ENCODE measurements at places on chromosomes 5 and 9.

DNA sequence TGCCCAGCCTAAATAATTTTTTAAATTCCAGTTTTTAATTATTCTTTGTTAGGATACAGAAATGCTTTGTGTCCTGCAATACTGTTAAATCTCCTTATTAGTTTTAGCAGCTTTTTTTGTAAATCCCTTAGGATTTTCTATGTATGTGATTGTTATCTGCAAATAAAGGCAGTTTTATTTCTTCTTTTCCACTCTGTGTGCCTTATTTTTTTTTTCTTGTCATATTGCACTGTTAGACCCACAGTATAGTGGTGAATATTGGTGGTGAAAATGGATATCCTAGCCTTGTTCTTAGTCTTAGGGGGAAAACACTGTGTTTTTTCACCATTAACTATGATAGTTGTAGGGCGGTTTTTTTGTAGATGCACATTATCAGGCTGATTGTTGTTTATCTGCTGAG lies 11.3 kb upstream of the KIAA1958 start:
- DNase-seq: no peak

DNA sequence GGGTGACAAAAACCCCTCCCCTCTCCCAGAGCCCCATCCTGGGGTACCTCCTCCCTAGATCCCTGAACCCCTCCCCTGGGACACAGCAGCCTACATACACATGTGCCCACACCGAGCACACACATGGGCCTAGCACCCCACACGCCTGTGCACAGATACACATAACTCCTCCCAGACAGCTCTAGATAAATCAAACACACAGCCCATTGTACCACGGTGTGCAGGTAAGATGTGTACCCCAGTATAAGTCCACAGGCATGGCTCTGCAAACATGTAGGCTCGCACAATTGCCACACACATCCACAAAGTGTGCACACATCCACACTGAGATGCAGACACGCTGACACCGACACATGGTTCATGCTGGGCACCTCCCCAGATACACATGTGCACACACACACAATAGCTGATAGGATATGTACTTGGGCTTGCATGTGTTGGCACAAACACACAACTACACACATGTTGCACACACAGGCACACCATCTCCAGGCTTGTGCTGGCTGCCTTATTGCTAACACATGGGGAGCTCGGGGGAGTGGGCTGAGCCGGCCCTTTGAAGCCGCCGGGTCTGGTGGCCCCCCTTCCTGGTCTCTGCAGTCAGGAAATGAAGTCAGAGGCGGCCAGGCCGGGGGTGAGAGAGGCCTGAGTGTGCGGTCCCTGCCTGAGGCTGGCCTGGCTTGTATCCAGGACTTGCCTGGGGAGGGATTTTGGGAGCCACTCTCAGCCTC lies 30.2 kb downstream of the GOLGA2 start:
- DNase-seq: no peak

DNA sequence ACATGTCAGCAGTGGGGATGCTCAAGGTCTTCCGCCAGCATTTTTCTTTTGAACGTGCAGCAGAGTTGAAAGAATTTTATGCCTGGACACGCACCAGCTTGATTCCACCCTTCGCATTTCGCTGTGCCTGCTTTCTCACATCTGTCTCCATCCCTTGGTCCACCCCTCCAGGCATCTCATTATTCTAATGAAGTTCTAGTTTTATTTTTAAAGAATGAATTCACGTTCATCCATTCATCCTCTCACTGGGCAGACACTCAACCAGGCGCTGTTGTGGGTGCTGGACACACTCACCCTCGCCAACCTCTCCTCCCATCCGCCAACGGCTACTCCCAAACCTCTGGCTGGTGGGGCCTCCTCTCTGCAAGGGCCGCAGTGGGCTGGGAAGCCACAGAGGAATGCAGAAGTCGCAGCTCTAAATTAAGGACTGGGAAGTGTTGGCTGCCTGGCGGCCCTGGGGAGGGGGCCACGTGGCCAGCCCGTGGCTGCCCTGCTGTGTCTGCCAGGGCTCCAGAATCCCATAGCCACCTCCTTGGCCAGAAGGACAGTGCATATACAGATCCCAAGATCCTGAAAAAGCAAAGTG lies 6.7 kb downstream of the SUSD3 start:
- DNase-seq: no peak

GRCh38 chr5:59348189-59348588 lies 545.3 kb downstream of the PDE4D start:
- DNase-seq: no peak

GRCh38 chr5:53607886-53608285 lies 47.4 kb downstream of the NDUFS4 start:
- no peak for DNase-seq

GRCh38 chr5:168801567-168801966 lies 222.4 kb upstream of the PANK3 start:
- no peak for DNase-seq

DNA sequence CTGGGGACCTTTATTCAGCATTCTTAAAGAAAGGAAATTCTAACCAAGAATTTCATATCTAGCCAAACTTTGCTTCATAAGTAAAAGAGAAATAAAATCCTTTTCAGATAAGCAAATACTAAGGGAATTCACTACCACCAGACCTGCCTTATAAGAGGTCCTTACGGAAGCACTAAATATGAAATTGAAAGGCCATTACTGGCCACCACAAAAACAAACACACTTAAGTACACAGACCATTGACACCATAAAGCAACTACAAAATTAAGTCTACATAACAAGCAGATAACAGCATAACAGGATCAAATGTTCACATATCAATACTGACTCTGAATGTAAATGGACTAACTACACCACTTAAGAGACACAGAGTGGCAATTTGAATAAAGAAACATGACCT lies 361.4 kb upstream of the POU5F2 start:
- DNase-seq: no peak

DNA sequence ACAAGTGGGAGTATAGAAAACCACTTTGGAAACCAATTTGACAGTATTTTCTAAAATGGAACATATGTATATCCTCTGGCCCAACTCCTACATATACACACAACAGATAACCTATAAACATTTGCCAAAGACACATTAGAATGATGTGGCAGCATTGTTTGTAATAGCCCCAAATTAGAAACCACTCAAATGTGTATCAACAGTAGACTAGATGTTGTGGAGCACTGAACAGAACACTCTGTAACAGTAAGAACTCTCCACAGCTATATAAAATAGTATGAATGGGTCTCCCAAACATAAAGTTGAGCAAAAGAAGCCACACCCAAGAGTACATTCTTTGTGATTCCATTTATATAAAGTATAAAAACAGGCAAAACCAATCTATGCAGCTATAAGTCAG lies 6.1 kb downstream of the ZNF622 start:
- DNase-seq: no peak

GRCh38 chr9:98107926-98108325 lies 11.1 kb downstream of the TRIM14 start:
- DNase-seq: no peak

DNA sequence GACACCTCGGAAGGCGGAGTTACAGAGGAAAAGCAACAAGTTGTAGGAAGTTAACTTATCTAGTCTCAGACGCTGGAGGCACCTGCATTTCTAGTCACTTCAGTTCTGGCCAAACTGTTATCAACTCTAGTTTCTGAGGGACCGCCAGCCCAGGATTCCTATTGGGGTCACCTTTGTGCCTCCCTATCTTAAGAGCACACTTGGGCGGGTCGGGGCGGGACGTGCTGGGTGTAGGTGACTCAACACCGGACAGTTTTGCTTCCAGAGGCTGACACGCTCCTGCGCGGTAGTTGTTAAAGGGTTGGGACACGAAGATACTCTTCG lies 679 bp upstream of the KDM4C start:
- peak; percentile 75 for DNase-seq

DNA sequence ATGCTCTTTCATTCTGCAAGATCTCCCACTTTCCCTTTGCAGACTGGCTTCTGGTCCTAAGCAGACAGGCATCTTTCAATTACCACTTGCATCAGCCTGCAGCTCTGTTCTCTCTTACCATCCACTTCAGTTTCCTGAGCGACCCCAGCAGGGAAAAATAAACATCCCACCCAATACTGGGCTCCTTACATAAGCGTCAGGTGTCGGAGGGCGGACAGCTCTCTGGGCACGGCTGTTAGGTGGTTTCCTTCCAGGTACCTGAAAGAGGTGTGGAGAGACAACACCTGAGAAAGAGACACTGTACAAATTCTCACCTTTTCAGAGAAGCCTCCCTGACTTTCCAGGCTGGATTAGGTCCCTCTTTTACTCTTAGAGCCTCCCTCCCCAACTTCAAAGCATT lies 145.1 kb upstream of the PANK3 start:
- DNase-seq: no peak

GRCh38 chr5:1718669-1719068 lies 81.0 kb downstream of the MRPL36 start:
- no peak for DNase-seq

DNA sequence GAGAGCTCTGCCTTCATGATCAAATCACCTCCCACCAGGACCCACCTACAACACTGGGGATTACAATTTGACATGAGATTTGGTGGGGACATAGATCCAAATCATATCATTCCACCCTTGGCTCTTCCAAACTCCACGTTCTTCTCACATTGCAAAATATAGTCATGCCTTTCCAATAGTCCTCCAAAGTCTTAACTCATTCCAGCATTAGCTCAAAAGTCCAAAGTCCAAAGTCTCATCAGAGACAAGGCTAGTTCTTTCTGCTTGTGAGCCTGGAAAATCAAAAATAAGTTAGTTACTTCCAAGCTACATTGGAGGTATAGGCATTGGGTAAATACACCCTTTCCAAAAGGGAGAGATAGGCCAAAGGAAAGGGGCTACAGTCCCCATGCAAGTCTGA lies 186.9 kb upstream of the PAPPA start:
- DNase-seq: no peak

GRCh38 chr5:56288873-56289601 lies 55.9 kb upstream of the ANKRD55 start:
- no peak for DNase-seq

- DNase-seq: no peak
Observed at GRCh38 chr5:115772731-115773475, 43.6 kb downstream of the CDO1 start.

DNA sequence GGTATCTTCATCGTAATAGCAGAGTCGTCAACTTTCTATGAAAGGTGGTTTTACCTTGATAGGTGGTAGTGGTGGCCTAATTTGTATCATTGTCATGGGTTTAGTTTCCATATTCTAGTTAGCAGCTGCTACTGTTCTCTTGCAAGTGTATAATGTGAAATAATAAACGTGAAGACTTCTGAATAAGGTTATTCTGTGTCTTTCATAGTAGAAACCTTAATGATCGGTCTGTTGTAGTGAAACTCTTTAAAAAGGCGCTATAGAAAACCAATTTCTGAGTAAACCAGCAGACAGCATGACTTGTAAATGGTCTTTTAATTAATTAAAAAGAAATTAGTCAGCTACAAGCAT lies 1.6 kb downstream of the SET start:
- no peak for DNase-seq

GRCh38 chr5:150623152-150623877 lies 17.1 kb upstream of the SYNPO start:
- DNase-seq: no peak

GRCh38 chr5:1545805-1546355 lies 22.1 kb upstream of the LPCAT1 start:
- DNase-seq: no peak

- no peak for DNase-seq
Observed at GRCh38 chr9:34463098-34463900, 4.7 kb downstream of the DNAI1 start.

- no peak for DNase-seq
Observed at GRCh38 chr9:94668928-94669729, 29.8 kb upstream of the FBP1 start.

DNA sequence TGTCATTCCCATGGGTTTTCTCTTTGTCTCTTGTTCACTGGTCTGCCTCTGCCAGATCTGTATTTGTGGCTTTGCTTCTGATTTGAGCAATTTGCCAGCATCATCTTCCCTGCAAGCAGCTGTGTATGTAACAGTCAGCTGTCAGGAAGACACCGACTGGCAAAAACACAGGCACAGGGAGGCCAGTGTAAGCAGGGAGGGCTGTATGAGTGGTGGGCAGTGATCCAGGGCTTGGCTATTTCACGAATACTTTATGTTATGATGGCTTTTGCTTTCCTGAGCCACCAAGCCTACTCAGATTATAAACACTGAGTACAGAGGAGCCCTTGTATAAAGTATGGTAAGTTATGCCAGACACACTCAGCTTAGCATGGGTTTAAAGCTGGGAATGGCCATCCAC lies 11.6 kb downstream of the BNIP1 start:
- no peak for DNase-seq

DNA sequence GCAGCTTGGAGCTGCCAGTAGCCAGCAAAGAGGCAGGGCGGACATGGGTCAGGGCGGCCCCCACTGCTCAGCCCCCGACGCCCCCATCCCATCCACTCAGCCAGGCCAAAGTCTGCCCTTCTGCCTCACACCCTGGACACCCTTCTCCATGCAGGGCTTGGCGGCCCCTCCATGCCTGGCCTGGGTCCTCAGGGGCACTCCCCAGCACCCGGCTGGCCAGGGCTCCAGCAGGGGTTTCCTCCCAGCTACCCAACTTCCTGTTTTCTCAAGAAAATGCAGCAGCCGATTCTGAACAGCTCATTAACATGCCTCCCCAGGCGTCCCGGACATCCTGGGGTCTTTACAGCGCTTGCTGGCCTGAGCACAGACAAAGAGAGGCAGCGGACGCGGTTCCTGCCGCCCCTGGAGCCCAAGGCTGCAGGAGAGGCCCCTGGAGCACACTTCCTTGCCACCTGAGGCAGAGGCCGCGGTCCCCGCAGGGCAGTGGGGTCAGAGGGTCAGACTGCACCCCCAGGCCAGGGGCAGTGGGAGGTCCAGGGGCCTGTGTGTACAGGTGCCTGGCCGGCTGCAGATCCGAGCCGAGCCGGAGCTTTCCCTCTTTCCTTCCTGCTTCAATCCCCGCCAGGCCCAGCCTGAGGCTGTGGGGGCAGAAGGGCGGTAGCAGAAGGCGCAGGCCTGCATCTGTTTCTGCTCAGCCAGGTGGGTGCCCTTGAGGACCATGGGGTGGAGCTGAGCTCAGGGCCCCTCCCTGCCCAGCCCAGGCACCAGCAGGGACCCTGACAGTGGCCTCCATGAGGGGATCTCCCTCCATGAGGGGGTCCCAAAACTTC lies 18.7 kb upstream of the NRARP start:
- DNase-seq: no peak

DNA sequence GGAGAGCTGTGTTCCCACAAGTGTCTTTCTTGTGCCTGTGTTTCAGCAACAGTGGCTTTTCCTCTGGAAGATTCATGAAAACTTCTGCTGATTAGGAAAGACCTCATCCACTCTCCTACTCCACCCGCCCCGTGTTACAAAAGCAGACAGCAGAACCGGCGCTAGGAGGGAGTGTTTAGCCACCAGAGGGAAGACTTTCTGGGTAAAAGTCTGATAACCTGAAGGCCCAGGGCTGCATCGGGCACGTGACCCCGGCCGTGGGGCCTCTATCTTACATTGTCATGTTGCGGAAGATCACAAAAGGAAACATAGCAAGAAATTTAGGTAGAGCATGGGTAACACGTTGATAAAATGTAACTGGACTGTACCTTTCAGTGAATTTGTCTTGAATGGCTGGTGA lies 32.0 kb upstream of the DMRT2 start:
- DNase-seq: no peak
